ENCODE measurements at places on chromosomes 2 and 18. TPM values are rescaled to one million over a fixed set of nuclear protein-coding genes. Genes with fewer than 3 reads are reported as not detected.

The PGAP1 gene
- 2.6 TPM for polyA plus RNA-seq

DNA sequence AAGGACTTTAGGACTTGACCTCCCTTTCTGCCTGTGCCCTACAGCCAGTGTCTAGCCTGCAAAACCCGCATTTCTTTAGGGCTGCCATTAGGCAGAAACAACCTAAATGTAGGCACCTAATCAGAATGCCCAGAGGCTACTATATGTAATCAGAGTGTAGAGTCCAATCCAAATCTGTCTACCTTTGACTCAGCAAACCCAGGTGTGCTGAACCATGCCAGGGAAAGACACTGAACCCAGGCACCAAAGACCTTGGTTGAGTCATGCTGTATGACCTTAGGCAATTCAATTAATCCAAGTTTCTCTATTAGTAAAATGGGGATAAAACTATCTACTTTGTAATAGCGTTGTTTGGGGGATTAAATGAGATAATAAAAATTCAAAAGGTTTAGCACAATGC, 20.7 kb downstream of the CAPN14 start:
- DNase-seq = no peak

DNA sequence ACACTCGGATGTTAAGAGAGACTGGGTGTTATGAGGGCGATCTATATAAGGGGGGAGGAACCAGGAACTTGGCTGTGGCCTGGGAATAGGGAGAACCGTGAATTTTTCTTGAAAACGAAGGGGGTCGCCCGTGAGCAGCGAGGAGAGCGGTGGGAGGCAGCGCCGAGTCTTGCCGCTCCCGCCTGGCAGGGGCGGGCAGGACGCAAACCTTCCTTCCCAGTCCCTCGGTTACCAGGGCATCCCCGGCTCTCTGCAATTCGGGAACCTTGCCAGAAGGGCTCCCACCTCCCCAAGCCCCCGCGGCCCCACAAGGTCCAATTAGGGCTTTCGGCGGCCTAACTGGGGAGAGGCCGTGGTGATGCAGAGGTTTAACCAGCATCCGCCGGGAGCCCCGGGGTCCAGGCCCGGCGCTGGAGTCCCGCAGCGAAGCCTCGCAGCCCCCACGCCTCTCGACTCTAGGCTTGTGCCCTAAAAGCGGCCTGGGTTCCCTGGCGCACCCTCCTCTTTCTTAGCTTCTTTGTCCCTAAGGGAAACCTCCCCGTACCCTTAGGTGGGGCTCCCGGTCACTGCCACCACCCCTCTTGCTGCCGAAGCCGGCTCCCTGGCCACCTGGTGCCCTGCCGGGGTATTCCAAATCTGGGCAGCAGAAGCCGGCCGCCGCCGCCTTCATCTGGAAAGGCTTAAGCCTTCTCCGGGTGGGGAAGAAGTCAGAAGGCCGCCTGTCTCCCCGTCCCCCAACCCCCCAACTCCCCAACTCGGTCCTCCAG, 680 bp upstream of the FHOD3 start:
- peak; percentile 85 for DNase-seq

The CRACDL gene
- 15.0 TPM for polyA plus RNA-seq

The ARHGEF4 gene
- 1.8 TPM for polyA plus RNA-seq

The TSPYL6 gene
- polyA plus RNA-seq = not detected

The ASPRV1 gene
- 1.1 TPM for polyA plus RNA-seq

GRCh38 chr18:70326255-70326654, 37.4 kb downstream of the SOCS6 start:
- DNase-seq = no peak

- no peak for DNase-seq
These were observed 87.1 kb upstream of the EPAS1 start for GRCh38 chr2:46210063-46210462.

DNA sequence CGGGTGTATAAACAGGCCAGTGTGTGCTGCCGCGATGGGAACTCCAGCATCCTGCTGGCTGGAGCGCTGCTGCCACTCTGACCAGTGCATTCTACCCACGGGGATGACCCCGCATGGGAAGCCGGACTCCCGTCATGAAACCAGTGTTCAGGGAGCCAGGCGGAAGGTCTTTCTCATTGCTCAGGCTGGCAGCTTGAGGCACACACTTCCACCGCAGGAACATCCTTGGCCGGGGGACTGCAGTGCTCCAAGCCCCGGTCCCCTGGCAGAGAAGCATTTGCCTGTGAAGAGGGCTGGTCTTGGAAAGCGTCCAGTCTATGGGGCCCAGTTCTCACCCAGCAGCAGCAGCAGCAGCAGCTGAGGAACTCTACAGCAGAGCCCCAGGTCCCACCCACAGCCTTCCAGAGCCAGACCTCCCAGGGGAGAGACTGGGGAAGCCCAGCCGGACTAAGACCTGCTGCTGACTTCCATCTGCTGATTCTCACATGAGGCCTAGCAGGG, 235.9 kb downstream of the KLHL29 start:
- peak; percentile 92 for DNase-seq

- DNase-seq = no peak
These were observed 156.8 kb downstream of the CELF4 start for GRCh38 chr18:37408676-37409265.

- DNase-seq = no peak
These were observed 326.9 kb upstream of the HNRNPA3 start for GRCh38 chr2:176885661-176886060.

- no peak for DNase-seq
These were observed 49.9 kb downstream of the DGKD start for GRCh38 chr2:233404222-233404621.

- no peak for DNase-seq
These were observed 71.2 kb downstream of the PLB1 start for GRCh38 chr2:28567061-28567471.

The GKN2 gene
- polyA plus RNA-seq = 429 TPM

The RUFY4 gene
- polyA plus RNA-seq = 0.43 TPM

DNA sequence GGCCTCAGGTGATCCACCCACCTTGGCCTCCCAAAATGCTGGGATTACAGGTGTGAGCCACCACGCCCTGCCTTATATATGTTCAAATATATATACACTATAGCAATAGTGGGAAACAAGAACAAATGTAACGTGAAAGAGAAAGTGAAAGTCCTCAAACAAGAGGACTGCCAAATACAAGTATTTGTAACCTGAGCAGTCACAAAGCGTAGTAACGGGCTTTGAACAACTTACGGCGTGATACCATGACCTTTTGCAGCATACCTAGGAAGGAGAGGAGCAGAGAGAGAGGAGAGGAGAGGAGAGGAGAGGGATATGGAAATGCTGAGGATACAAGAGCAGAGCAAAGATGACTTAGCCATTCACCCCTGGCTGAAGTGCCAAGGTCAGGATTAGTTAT, 113.8 kb upstream of the RGPD4 start:
- no peak for DNase-seq

- no peak for DNase-seq
These were observed 6.2 kb downstream of the TTL start for GRCh38 chr2:112488201-112488600.

GRCh38 chr18:74797577-74798151, 200.0 kb downstream of the ZNF407 start:
- no peak for DNase-seq

DNA sequence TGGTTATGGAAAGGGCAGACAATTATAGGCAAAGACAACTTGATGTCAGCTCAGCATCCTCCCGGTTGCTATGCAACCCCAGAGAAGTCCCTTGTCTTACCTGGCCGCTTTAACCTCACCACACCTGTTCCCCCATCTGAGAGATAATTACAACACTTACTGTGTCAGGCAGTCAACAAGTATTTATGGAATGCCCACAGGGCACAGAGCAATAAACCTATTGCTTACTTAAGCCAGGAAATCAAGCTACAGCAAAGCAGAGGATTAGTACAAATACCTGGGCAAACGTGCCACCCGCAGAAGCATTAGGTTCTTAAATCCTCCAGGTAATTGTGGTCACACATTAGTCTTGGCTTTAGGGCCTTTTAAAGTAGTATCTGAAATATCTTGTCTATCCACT, 320.4 kb upstream of the REV1 start:
- no peak for DNase-seq

- DNase-seq = no peak
These were observed 50.9 kb downstream of the DCDC2C start for GRCh38 chr2:3754280-3754679.

DNA sequence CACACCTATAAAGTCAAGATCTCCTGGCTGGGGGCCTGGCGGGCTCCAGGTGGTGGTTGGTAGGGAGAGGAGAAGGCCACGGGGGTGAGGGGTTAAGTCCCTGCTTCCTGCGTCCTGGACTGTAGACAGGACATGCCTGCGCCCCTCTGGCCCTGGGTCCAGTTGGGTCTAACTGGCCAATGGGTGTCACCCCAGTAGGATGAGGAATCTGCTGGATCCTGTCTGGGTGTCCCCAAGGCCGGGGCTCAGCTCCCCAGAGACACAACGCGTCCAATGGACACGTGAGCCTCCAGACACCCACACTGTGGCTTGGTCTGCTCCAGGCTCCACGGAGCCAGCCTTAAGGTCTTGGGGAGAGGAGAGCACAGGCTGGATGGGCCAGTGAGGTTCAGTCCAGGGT, 19.6 kb downstream of the AQP12A start:
- no peak for DNase-seq

- DNase-seq = no peak
These were observed 42.2 kb downstream of the TAF4B start for GRCh38 chr18:26268454-26268853.

- peak; percentile 39 for DNase-seq
These were observed 856.4 kb downstream of the RNF144A start for GRCh38 chr2:7773362-7774360.

The PRLH gene
- not detected for polyA plus RNA-seq

GRCh38 chr18:3530807-3531206, 80.8 kb downstream of the TGIF1 start:
- DNase-seq = no peak

DNA sequence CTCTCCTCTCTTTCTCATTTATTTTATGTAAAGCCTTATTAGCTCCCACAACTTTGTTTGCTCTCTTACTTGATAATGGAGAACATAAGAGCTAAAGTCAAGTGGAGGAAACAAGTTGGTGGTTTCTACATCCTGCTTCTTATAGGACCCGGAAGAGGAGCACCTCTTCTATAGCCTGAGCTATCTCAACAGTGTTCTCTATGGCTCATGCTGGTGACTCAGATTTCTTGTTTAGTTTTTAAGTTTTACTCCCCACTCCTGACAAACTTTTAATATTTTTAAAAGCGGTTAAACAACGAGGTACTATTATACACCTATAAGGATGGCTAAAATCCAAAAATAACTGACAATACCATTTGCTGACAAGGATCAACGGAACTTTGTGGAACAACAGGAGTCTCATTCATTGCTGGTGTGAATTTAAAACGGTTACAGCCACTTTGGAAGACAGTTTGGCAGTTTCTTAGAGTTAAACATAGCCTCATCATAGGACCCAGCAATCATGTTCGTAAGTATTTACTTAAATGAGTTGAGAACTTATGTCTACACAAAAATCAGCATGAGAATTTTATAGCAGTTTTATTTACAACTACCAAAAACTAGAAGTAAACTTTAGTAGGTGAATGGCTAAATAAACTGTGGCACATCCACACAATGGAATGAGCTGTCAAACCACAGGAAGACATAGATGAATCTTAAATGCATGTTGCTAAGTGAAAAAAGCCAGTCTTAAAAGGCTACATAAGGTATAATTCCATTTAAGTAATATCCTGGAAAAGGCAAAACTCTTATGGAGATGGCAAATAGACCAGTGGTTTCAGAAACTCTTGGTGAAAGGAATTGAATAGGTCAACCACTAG, 12.7 kb upstream of the CDC42EP3 start:
- DNase-seq = no peak

DNA sequence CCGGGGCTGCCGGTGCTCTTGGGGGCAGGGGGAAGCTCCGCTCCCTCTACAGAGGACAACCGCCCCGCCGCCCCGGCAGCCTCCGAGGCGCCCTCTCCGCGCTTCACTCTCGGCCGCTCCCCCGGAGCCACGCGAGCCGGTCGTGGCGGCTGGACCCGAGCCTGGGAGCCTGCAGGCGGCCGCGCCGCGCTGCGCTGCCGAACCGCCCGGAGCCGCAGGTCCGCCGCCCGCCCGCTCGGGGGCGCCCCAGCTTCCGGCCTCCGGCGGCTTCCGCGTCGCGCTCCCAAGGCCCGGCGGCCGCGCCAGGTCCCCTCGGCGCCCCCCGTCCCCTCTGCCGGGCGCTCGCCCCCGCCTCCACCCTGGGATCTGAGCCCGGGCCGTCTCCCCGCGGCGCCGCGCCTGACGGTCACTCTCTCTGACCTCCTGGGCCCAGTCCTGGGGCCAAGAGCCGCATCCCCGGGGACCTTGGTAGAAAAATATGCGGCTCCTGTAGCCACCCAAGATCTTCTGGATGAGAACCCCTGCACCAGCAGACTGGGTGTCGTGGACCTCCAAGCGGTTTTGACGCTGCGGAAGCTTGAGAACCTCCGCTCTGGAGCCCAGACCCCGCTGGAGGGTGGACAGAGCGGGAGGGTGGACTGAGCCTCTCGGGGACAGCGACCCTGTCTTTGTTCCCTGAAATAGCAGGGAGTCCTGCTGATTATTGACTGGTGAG, 44.3 kb downstream of the SERTAD2 start:
- DNase-seq = peak; percentile 76

DNA sequence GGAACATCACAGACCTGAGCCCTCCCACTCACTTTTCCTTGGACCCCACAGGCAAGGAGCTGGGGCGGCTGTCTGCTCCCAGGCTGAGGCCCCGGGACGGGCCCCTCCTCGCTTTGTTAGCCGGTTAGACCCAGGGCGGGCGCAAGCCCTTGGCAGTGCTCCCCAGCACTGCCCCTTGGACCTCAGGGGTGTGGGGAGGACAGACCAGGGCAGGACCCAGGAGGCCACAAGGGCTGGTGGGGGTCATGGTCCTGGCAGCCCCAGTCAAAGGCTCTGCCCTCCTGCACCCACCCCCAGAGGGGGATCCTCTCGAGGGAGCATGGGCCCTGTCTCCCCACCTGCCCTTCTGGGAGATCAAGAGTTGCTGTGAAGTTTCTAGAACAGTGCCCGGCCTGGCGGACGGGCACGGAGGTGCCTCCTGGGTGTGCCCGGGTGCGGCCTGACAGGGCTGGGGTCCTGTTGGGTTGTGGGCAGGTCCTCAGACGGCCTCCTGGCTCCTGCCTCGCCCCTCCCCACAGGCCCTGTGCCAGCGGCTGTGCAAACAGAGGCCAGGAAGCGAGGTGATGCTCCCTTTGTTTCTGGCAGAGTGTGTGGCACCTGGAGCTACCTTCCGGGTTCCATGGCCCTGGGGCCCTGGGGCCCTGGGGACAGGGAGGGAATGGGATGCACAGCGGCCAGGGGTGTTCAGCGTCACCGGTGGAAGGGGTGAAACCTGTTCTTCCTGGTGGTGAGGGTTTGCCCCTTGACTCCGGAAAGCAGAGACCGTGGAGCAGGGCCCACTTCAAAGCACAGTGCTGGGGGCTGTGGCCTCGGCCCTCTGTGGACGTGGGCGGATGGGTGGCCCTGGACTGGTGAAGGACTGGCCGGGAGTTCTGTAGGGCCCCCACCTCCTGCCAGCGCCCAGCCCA, 2.9 kb upstream of the GAL3ST2 start:
- no peak for DNase-seq
